Aorta (tissue), 5 donors: ENCODE measurements at places on chromosomes 6 and 20. TPM values are rescaled to one million over a fixed set of nuclear protein-coding genes. Genes with fewer than 3 reads are reported as not detected.

DNA sequence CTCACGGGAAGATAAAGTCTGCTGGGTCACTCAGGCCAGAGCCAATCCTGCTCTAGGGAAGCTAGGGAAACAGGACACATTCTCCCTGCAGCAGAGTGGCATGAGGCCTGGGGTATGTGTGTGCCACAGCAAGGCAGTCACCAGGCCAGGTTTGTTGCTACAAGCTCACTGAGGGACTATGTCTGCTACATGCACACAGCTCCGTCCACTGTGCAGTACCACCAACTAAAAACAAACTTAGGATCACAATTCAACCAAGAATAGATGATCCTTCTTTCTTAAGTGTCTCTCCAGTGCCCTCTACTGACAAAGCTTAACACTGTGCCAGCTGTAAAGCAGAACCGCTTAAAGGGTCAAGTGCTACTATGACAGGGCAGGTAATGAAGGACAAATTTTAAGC lies 192.5 kb downstream of the PTPRK start:
- no peaks in the 10 kb centered on the region for H3K27me3 ChIP-seq
- DNase-seq: no peak
- H3K27ac ChIP-seq: no peak overlapping the region
- H3K4me3 ChIP-seq: no peak overlapping the region

- H3K27ac ChIP-seq: no peak overlapping the region
- peak overlapping the region; percentile 32 for H3K4me3 ChIP-seq
- no peaks in the 10 kb centered on the region for H3K4me1 ChIP-seq
- H3K27me3 ChIP-seq: no peaks in the 10 kb centered on the region
- DNase-seq: peak; percentile 79
These were observed 3.7 kb downstream of the PRSS16 start for GRCh38 chr6:27251112-27251605.

DNA sequence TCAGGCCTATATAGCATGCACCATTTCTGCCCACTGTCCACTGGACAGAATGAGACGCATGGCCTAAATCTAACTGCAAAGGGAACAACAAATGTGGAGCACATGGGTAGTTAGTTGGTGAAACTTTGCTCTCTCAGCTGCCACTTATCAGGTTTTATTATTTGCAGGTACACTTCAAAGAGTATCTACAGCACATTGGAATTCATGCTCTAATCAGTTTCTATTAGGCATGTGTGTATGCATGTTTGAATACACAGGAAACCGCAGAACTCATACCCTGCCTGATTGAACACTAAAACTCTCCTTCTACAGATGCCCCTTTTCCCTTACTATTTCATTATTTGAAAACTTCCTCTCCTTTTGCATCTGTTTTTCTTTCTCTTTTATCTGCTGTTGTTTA lies 97.4 kb upstream of the HSF2 start:
- no peaks in the 10 kb centered on the region for H3K27me3 ChIP-seq
- no peak overlapping the region for H3K27ac ChIP-seq
- no peaks in the 10 kb centered on the region for H3K4me1 ChIP-seq
- no peak overlapping the region for H3K4me3 ChIP-seq

DNA sequence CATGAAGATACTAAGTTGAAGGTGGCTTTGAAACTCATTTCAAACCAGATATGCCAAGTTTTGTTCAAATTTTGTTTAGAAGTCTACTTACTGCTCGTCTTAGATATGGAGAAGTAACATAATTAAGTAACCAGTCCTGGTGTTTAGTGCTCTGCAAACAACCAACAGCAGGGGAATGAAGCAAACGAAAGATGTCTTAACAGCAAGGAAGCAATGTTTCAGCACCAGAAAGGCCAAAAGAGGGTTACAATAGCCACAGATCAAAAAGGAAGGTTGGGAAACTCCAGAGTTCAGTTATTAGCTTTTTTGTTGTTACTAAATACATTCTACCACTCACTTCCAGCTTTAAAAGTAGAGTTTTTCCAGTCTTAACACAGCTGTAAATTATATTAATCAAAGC lies 45.1 kb downstream of the LHFPL5 start:
- no peaks in the 10 kb centered on the region for H3K4me1 ChIP-seq
- no peak overlapping the region for H3K27ac ChIP-seq
- H3K4me3 ChIP-seq: no peak overlapping the region
- no peak for DNase-seq

DNA sequence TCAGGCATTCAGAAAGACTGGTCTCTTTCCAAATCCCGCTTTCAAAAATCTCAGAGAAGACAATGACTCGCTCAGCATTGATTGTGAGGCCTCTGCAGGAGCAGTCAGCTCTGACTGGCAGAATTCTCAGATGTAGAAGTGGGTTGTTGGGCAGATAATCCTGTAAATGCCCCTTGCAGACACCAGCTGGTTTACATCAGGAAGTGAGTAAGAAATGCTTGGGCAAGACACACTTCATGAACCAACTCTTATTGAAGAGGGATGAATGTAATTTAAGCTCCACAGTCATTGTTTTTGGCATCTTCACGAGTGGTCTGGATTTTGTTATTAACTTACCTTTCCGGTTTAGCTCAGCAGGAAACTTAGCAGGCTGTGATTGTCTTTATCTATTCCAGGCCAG lies 166.6 kb downstream of the PLCB4 start:
- no peaks in the 10 kb centered on the region for H3K36me3 ChIP-seq
- no peak for DNase-seq
- H3K4me1 ChIP-seq: no peaks in the 10 kb centered on the region
- no peaks in the 10 kb centered on the region for H3K27me3 ChIP-seq
- no peak overlapping the region for H3K4me3 ChIP-seq

GRCh38 chr20:8223091-8223870 lies 91.2 kb downstream of the PLCB1 start:
- H3K36me3 ChIP-seq: no peaks in the 10 kb centered on the region
- H3K4me1 ChIP-seq: no peaks in the 10 kb centered on the region
- H3K4me3 ChIP-seq: no peak overlapping the region
- H3K27me3 ChIP-seq: no peaks in the 10 kb centered on the region

DNA sequence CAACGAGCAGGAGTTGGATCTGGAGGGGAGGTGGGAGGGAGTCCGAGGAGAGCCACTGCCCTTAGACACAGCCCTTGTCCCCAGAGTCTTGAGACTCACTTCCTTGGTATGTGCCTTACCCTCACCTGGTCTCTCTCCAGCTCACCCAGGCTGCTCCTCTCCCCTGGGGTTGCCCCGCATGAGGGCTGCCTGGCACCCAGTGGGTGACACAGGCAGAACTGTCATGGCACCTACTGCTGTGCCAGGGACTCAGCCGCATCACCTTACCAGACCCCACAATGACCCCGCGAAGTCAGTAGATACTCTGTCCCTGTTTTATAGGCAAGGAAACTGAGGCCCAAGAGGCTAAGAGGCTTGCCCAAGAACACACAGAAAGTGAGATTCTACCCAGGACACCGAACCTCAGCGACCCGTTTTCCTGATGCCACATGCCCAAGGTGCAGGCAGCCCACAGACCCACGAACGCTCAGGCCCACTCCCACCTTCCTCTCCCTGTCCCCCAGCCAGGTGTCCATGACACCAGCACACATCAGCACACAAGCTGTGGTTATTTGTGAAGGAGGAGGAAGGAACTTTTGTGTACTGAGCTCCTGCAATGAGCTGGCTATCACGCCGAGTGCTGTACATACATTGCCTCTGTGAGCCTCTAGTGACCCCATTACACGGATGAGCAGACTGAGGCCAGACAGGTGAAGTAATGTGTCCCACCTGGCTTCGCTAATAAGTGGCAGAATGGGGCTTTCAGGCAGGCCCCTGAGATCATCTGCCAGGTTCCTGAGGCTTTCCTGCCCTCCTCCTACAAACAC lies 168.1 kb downstream of the GRM4 start:
- H3K4me1 ChIP-seq: no peaks in the 10 kb centered on the region
- no peaks in the 10 kb centered on the region for H3K36me3 ChIP-seq
- H3K4me3 ChIP-seq: no peak overlapping the region
- no peak overlapping the region for H3K27ac ChIP-seq
- H3K27me3 ChIP-seq: no peaks in the 10 kb centered on the region

- no peaks in the 10 kb centered on the region for H3K27me3 ChIP-seq
- H3K4me1 ChIP-seq: no peaks in the 10 kb centered on the region
- no peaks in the 10 kb centered on the region for H3K36me3 ChIP-seq
- no peak overlapping the region for H3K27ac ChIP-seq
These were observed 42.1 kb upstream of the SYNCRIP start for GRCh38 chr6:85684809-85685171.

DNA sequence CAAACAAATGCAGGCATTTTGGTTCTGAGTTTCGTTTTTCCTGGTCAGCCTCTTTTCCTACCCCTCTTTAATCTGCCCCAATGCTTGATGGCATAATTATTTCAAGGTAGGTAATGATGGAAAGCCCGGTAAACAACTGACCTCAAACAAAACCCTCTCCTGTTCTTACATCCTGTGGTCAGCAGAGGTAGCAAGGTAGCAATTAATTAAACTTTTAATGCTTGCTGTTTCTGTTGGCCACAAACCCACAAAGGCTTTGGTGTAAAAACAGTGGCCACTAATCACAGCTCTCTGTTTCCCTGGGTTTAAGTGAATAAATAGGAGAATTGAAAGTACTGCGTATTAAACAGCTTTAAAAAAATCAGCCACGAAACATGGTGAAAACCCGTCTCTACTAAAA lies 261.5 kb upstream of the SOX4 start:
- H3K4me1 ChIP-seq: no peaks in the 10 kb centered on the region
- H3K27ac ChIP-seq: no peak overlapping the region
- H3K27me3 ChIP-seq: no peaks in the 10 kb centered on the region
- no peak overlapping the region for H3K4me3 ChIP-seq

DNA sequence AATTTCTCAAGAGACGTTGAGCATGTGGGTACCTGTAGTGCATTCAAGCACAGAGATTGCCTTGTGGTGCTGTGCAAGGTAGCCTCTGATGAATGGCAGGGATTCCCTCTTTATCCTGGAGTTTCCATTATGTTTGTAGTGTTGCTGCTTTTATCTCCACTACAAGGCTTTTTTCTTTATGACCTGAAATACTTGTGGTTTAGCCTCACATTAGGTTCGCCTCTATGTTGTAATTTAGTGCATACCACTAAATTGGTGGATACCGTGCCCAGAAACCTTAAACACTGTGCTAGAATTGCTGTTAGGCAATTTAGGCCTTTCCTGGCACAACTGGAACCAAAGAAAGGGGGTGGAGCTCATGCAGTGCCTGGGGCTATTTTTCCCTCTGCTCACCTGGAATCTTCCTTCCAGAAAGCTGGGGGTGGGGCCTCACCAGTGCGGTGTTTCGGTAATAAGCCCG lies 76.8 kb downstream of the NCOA7 start:
- H3K4me3 ChIP-seq: no peak overlapping the region
- peaks cover 2% of the 10 kb centered on the region for H3K4me1 ChIP-seq
- no peaks in the 10 kb centered on the region for H3K27me3 ChIP-seq
- DNase-seq: no peak
- H3K36me3 ChIP-seq: no peaks in the 10 kb centered on the region
- H3K27ac ChIP-seq: no peak overlapping the region

GRCh38 chr6:106614592-106615257 lies 14.6 kb downstream of the RTN4IP1 start:
- DNase-seq: no peak
- no peak overlapping the region for H3K27ac ChIP-seq
- no peak overlapping the region for H3K4me3 ChIP-seq
- H3K4me1 ChIP-seq: no peaks in the 10 kb centered on the region

- no peaks in the 10 kb centered on the region for H3K4me1 ChIP-seq
- H3K36me3 ChIP-seq: no peaks in the 10 kb centered on the region
- H3K27ac ChIP-seq: no peak overlapping the region
- no peak overlapping the region for H3K4me3 ChIP-seq
- no peaks in the 10 kb centered on the region for H3K27me3 ChIP-seq
- DNase-seq: no peak
These were observed 46.0 kb upstream of the OR14J1 start for GRCh38 chr6:29255530-29255929.

The COL12A1 gene
- 214 TPM for total RNA-seq

The EPPIN gene
- total RNA-seq: not detected

The EYA4 gene
- total RNA-seq: 4.4 TPM

The CST9L gene
- not detected for total RNA-seq

The FILIP1 gene
- total RNA-seq: 34.4 TPM
